ENCODE measurements at places on chromosomes 6 and 20.

DNA sequence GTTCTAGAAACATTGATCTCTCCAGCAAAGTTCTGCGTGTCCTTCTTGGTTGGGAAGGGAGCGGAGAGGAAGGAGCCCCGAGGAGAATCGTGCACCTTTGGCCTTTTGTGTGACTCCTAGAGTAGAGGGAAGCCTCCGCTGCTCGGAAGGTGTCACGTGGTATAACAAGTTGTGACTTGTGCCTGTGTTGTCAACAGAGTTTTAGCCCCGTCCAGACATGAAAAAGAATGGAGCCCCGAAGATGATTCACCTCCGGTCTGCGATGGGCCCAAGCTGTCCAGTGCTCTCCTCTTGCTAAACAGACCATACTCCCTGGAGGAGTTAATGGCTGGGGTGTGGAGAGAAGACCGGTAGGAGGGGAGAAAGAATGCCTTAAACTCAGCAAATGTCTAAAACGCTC, 7.0 kb downstream of the EYA2 start:
- DNase-seq: no peak

- no peak for DNase-seq
Observed at GRCh38 chr6:18400831-18401446, 13.8 kb downstream of the RNF144B start.

GRCh38 chr20:37413023-37413334, 67.0 kb downstream of the SRC start:
- DNase-seq: no peak

DNA sequence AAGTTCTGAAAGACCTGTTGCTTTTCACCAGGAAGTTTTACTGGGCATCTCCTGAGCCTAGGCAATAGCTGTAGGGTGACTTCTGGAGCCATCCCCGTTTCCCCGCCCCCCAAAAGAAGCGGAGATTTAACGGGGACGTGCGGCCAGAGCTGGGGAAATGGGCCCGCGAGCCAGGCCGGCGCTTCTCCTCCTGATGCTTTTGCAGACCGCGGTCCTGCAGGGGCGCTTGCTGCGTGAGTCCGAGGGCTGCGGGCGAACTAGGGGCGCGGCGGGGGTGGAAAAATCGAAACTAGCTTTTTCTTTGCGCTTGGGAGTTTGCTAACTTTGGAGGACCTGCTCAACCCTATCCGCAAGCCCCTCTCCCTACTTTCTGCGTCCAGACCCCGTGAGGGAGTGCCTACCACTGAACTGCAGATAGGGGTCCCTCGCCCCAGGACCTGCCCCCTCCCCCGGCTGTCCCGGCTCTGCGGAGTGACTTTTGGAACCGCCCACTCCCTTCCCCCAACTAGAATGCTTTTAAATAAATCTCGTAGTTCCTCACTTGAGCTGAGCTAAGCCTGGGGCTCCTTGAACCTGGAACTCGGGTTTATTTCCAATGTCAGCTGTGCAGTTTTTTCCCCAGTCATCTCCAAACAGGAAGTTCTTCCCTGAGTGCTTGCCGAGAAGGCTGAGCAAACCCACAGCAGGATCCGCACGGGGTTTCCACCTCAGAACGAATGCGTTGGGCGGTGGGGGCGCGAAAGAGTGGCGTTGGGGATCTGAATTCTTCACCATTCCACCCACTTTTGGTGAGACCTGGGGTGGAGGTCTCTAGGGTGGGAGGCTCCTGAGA, at the start of gene HFE:
Gene HFE, plus strand, starts transcription at position 146 of the 832 bp plus-strand sequence. Its CDS starts 12 bp downstream, at position 158.
- peak; percentile 57 for DNase-seq

GRCh38 chr6:125469915-125470314, 168.1 kb upstream of the HDDC2 start:
- DNase-seq: no peak

DNA sequence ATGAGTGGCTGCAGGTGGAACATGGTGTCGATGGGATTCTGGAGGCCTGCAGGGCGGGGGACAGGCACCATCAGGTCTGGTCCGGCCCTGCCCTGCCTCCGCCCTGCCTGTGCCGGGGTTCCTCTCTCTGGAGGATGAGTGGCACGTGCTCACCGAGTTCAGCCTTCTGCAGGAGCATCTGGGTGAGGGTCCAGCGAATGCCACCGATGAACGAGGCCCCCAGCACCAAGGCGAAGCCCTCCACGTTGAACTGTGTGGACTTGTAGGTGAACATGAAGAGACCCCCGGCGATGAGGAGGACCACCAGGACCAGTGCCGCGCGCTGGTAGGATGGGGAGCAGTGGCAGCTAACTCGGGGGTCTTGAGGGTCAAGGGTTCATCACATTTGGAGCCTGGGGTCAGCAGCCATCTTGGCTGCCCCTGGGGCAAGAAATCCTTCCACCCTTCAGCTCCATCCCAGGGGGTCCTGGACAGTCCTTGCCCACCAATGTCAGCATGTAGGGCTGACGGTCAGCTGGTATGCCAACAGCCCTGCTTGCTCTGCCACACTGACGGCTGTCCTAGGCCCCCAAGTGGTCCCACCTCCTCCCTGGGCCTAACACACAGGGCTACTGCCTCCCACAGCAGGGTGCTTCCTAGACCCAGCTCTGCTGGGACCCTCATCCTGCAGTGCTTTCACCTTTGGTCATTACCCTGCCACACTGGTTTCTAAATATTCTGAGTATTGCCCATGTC, 46.8 kb upstream of the CDH22 start:
- DNase-seq: no peak

- DNase-seq: no peak
Observed at GRCh38 chr6:4377603-4378002, 242.2 kb upstream of the ECI2 start.

- DNase-seq: no peak
Observed at GRCh38 chr20:19737025-19737424, 21.0 kb upstream of the RIN2 start.

GRCh38 chr6:14118091-14118439, 493 bp downstream of the CD83 start:
- DNase-seq: no peak

- DNase-seq: no peak
Observed at GRCh38 chr6:21615504-21615903, 22.0 kb downstream of the SOX4 start.

DNA sequence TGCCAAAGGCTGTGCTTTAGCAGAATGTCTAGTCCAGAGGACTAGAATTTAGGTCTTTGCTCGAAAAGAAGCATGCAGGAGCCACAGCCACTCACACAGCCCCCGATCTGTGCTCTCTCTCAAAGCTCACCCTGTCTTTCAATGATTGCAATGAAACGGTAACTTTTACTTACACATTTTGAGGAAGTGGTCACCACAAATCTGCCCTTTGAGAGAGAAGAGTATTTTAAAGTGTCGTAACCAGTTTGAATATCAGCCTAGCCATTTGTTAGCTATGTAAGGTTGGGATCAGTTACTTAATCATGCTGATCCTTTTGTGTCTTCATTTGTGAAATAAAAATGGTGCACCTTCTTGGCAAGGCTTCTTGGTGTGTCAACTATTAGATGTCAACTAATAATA, 209.0 kb downstream of the TFAP2A start:
- no peak for DNase-seq

DNA sequence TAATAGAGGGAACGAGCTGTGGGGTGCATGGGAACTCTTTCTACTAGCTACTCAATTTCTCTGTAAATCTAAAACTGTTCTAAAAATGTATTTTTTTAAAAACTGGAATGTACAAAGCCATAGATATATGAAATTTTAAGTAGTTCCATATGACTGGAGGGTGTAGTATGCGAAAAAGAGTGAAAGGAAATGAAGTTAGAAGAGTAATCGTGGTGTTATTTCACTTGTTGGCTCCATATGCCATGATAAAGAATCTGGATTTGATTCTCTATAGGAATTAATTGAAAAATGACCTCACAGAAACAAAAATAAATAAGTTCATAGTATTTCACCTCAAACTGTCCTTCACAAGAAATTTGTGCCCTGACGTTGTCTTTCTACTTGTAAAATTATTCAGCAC, 500.2 kb downstream of the TENT5A start:
- DNase-seq: no peak

- DNase-seq: no peak
Observed at GRCh38 chr6:83770910-83771309, 62.0 kb upstream of the SNAP91 start.

DNA sequence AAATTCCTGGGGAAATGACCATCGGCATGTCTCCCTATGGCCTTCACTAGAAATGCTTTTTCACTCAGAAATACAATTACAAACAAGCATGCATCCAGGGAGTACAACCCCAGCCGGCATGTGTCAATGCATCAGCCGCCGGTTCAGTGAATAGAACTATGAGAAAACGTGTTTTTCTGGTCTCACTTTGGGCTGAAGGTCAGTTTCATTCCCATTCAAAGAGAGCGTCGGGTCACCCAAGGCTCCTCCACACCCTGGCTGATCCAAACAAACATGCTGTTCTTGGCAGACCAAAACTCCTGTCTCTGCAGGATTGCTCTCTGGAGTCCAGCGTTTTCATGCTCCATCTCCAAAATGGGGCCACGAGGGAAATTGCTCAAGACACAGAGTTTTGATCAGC, 35.5 kb upstream of the NXT1 start:
- DNase-seq: no peak

GRCh38 chr6:9914951-9915350, 499.9 kb downstream of the TFAP2A start:
- no peak for DNase-seq

DNA sequence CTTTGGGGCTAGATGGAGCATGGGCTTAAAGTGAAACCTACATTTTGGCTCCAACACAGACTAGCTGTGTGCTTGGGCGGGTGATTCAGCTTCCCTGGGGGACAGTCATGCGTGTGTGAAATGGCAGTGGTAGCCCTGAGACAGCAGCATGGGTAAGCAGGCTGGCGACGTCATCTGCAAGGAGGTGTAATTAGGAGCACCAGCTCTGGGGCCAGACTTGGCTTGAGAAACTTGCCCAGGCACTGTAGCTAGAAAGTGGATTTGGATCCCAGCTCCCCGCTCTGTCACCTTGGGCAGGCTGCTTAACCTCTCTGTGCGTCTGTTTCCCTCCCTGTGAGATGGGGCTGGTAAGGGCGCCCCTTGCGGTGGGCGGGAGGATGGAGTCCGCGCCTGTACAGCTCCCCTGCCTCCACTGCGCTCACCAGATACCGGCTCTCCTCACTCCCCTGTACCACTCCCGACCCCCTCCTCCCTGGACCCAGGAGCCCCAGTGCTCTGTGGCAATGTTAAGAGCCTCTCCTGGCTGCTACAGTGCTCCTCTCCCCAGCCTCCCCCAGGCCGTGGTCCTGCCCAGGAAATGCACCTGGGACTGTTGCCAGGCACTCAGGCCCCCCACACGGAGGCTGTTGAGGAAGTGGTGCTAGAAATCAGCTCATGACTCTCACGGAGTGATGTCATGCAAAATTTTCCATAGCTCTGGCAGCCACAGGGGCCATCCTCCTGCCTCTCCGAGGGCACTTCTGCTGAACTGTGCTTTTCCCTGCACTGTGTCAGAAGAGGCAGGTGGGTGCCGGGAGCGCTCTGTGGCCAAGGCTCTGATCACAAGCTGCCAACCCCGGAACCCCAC, 44.6 kb downstream of the SYNJ2 start:
- DNase-seq: peak; percentile 92

DNA sequence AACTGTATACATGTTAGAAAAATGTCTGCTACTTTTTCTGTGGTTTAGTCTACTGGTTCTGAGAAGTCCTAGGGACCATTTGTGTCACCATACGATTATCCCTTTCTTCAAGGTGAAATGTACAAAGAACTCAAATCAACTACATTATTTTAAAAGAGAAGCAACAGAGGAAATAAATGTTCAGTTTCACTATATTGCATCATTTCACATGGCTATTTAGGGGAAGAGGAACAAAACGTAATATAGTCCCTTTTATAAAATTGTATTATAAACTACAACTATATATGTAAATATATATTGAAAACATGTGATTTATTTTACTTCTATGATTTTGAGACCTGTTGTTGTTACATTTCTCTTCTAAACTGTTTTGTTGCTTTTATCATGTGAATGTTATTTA, 1308.0 kb downstream of the EPHA7 start:
- DNase-seq: no peak

- no peak for DNase-seq
Observed at GRCh38 chr6:127100510-127101140, 17.8 kb upstream of the RSPO3 start.

DNA sequence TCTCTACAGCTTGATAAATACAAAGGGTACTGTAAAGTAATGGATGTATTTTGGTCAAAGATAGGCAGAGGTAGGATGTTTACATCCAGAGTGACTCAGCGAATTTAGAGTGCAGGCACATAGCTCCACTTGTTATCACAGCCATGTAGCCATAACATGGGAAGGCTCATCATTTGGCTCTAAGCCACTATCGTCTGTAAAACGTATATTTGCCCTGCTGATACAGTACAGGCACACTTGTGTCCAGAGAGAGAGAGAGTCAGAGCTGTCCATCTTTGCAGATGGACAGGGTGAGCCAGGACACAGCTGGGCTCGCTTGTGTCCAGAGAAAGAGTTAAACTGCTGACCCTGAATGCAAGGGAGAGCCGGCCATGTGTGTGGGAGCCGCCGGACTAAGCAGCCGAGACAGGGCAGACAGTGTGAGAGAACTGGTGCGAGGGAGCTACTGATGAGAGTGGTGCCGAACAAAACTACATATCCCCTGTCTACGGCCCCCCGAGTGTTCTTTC, 619.0 kb downstream of the DOK5 start:
- DNase-seq: no peak

GRCh38 chr20:31806564-31807355, 12.4 kb upstream of the MYLK2 start:
- no peak for DNase-seq

DNA sequence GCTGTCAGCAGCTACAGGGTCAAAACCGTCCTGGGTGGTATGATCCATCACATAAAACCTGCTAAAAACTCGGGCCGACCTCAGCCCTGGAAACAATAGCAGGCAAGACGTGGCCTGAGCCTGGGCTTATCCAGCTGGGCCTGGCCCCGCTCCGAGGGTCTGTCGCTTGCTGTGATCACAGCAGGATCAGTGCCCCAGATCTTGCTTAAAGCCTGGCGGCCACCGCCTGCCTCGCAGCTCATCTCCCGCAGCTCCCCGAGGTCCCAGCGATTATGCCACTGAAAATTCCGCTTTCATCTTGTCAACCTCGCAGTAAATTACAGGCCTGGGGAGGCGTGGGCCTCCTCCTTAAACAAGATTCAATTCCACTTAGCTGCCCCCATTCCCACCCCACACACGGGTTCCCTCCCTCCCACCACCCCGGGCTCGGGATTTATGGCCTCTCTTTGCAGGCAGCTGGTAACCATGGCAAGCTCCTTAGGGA, 40.1 kb downstream of the CDH22 start:
- no peak for DNase-seq

GRCh38 chr6:2730353-2731107, 20.2 kb downstream of the MYLK4 start:
- no peak for DNase-seq

DNA sequence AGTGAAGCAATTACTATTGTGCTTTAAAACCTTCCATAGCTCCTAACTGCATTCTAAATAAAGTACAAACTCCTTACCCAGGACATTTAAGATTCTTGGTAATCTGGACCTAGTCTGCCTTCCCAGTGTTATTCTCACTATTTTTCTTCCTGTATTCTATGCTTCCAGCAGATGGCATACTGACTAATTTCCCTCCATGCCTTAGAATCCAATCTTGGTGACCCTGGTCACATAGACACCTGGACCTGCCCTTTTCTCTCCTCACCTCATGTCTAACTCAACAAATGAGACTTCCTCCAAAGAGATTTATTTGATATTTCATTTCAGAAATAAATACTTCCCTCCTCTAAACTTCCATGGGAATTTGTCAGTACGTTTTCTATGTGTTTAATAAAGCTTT, 25.8 kb downstream of the ROS1 start:
- DNase-seq: no peak

Measured in heart left ventricle (tissue), 16 donors.